ENCODE measurements at places on chromosomes 6 and 20.

DNA sequence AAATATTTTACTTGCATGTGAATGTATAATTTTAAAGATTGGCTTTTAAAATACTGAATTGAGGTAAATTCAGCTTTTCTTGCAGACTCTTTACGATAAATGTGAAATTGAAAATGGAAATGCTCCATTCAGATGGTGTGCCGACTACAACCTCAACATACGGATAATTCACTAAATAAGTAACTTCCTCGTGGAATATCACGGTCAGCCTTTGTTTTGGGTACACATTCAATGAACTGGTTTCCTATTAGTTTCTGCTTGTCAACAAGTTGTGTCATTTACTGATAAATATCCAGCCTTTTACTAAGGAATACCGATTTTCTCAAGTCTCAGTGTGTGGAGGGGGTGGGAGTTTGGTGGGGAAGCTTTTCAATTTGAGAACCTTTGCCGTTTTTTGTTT, 2.4 kb upstream of the IRF4 start:
- no peak for DNase-seq

DNA sequence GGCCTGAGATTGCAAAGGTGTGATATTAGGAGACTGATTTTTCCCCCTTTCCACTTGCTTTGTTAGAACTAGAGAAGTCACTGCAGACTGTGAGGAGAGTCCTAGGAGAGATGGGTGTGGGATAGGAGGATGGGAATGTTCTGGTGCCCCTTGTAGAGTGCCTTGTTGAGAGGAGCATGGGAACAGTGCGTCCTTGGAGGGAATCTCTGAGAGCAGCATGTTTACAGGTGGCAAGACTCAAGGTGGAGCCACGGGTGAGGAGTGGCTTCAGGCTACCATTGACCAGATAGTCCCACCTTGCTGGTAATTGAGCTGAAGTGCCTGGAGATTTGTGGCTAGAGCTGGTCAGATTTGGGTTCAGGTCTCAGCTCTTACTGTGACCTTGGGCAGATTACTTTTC, 6.0 kb downstream of the PLCG1 start:
- peak; percentile 22 for DNase-seq

GRCh38 chr6:169890901-169891300, 139.5 kb downstream of the ERMARD start:
- no peak for DNase-seq

GRCh38 chr20:62736407-62737071, 27.9 kb downstream of the NTSR1 start:
- peak; percentile 17 for DNase-seq

- no peak for DNase-seq
Measured at GRCh38 chr6:37638414-37639341, 59.0 kb downstream of the MDGA1 start.

- no peak for DNase-seq
Measured at GRCh38 chr20:10366898-10367692, 66.9 kb downstream of the MKKS start.

DNA sequence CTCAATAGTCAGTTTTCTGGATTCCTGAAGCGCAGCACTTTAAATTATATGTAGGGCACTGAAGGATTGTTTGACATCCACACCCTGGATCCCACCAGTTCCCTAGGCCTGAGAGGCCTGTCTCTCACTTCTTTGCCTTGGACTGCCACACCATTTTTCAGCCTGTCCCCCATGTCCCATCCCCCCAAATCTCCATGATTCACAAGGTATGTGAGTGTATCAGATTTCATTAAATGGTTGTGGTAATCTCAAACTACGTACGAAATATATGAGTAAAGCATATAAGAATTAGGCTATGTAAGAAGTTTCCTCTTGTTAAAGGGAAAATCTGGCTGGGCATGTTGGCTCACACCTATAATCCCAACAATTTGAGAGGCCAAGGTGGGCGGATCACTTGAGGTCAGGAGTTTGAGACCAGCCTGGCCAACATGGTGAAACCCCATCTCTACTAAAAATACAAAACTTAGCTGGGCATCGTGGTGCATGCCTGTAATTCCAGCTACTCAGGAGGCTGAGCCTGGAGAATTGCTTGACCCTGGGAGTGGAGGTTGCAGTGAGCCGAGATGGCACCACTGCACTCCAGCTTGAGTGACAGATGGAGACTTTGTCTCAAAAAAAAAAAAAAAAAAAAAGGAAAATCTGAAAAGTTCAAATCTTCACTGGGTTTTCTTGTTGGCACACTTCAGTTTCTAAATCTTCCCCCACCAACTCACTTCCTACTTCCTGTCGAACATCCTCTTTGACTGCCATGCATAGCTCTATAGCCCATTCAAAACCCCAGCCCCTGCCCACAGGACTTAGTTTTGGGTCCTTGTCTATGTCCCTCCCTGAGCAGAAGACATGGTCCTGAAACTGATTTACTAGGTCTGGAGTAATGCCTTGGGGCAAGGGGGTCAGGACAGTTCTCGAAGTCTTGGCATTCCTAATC, 97.3 kb upstream of the SHLD1 start:
- no peak for DNase-seq

- no peak for DNase-seq
Measured at GRCh38 chr20:38215194-38216182, 45.0 kb downstream of the KIAA1755 start.

- DNase-seq, result no peak
Measured at GRCh38 chr6:84645563-84646266, 118.7 kb downstream of the TBX18 start.

DNA sequence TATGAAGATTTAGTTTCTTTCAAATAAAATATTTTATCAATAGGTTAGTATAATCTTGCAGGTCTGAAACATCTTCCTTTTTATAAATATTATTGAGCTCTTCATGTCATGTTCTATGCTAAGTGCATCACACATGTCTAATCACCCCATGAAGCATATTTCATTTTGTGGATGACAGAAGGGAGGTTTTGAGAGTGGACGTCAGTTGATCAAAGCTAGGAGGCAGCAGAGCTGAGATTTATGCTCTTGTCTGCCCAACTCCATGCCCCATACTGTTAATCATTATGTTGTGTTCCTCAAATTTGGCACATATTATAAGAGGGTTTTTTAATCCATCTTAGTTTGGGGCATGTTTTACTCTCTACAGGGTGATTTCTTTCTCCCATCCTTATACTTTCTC, 22.7 kb downstream of the DSE start:
- DNase-seq, result no peak

DNA sequence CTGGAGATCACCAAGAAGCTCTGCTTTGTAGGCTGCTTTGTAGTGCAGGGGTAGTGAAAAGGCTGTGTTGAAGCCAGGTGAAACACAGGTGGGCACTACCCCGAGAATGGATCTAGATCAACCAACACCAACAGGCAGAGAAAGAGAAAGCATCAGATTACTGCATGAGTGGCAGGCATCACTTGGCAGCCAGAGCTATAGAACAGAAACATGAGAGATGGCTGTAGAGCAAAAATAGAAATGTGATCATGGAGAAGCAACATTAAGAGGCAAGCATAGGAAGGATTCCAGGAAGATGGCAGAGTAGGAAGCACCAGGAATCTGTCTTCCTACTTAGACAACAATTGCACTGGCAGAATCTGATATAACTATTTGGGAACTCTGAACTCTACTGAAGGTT, 311.1 kb upstream of the TCF21 start:
- no peak for DNase-seq

DNA sequence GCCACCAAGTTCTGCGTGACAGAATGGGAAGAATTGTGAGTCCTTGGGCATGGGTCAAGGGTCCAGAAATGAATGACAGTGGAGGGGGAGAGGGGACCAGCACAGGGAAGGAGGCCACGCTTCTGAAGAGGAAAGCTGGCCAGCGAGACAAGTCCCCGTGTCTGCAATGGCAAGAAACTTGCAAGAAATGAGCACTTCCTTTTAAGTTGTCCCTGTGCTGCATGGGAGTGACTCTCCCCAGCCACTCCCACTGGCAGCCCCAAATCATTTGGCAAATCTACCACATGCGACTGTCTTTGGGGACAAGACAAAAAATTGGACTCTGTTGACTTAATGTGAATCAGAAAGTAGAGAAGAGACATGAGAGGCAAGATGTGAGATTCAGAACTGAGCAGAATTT, 242.2 kb upstream of the RREB1 start:
- DNase-seq, result no peak

DNA sequence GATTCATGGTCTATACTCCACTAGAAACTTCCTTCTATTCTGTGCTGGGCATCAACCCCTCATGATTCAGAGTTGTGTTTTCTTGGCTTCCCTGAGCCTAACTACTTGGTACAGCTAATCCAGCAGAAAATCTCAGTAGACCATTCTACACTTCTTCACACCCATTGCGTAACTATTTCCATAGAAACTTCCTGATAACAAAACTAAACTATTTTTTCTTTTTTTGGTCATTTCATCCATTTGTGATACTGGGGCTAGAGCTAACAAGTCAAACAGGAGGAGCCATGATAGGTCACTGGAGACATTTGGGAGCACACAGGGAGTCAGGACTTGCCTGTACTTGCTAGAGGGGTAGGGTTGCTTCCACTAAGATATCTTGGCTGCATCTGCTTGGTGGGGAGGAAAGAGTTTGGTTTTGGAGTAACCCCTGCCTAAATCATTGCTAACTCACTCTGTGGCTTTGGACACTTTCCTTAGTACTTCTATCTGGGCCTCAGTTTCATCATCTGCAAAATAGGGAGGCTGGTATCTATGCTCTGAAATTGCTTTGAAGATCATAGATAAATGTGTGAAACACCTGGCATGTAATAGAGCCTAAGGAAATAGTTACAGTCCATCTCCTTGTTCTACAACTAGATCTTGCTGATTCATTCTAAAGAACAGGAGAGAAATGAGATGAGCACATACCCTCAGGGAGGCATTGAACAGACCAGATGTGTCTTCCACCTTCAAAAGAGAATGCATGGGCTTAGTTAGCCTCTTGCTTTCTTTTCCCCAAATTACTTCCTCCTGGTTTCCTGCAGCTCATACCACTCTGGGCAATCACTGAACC, 127.9 kb upstream of the ADGRF1 start:
- DNase-seq, result no peak

DNA sequence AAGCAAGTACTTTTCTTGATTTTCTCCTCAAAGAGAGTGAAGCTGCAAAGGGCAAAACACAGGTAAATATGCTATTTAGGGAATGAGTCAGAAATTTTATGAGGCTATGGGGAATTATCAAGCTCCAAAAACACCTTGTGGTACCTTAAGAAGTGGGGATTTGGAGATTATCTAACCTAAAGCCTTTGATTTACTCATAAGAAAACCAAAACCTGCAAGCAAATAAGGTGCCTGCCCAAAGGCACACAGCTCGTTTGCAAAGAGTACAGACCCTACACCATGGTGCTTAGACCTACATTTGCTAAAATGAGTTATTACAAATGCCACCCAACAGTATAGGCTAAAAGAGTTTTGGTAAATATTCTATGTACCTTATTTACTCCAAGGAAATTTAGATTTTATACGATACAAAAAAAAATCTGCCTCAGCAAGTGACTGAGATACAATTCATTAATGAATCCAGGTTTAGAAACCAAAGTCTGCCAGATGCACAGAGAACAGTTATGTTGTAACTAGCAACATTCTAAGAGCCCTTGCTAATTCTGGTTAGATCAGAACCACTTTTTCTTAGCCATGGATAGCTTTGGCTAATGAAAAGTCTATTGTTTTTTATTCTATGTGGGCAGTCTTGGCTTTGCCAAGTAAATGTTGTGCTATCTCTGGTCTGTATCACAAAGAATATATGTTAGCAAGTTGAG, 101.5 kb downstream of the KHDC1L start:
- no peak for DNase-seq

DNA sequence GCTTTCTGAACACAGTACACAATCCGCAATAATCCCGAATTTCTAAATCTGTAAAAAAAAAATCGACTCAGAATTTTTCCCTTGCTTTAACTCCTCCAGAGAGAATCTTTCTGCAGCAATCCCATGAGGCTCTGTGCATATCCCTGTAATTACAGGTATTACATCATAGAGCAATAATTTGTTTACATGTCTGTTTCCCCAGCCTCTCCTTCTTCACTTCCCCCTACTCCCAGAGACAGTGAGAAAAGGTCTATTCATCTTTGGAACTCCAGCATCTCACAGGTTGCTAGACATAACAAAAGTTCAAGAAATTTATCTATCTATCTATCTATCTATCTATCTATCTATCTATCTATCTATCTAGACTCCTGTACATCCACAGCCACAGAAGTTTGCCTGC, 26.0 kb downstream of the KLHL31 start:
- no peak for DNase-seq

DNA sequence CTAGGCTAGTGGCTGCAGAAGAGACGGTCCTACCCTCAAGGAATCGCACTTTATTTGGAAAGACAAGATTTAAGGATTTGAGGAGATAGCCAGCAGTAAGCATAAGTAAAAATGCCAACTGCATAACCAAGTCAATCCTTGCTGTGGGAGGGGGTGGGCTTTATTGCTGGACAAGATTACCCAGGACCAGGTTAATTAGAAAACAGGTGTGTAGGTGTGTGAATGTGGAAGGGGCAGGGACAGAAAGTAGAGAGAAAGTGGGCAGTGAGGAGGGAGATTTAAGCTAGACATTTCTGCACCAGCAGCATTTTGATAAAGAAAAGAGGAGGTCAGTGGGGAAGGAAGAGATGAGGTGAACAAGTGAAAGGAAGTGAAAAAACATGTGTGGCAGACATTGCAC, 89.7 kb upstream of the OGFRL1 start:
- no peak for DNase-seq

DNA sequence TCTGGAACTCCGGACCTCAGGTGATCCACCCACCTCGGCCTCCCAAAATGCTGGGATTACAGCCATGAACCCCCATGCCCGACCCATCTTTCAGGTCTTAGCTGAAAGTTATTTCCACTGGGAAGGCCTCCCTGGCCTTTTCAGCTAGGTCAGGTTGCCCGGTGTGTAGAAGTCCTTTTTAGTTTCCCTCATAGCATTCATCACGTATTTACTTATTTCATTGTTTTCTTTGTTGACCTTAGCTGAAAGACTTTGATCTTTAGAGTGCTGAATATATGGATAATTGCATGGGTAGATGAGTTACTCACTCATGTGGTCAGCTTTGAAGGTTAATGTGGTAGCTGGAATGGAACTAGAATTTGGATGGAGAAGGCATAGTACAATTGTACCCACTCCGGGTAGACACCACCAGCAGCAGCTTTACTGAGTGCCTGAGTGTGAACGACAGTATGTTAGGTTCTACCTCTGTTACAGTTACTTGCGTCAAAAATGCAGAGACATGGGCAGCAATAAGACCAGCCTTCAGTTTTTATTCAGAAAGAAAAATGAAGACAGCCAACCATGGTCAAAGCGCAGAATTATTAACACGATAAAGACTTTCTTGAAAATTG, 9.1 kb downstream of the KIZ start:
- no peak for DNase-seq

GRCh38 chr6:115783402-115784061, 277.2 kb downstream of the FRK start:
- DNase-seq, result no peak

DNA sequence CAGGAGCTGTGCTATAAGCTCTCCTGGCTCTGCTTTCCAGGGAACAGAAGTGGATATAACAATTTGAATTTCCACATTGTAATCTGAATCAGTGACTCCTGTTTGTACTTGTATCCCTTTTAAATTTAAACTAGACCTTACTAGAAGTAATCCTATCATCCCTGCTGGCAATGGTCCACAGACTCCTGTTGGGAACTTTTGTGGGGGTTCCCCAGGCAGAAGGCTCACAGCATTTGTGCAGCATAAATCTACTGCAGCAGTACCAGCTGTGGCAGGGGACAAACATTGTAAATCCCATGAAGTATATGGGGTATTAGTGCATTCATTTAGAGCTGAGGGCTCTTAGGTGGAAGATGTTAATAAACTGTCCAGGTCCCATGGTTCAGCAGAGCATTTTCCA, 12.0 kb upstream of the PDCD2 start:
- no peak for DNase-seq

All from activated naive CD8-positive, alpha-beta T cell treated with anti-CD3 and anti-CD28 coated beads, Interleukin-2, amount 10 ng/mL, durations not matched to agents 7 days and 5 days (primary cell).